Foreskin keratinocyte (primary cell): ENCODE measurements at places on chromosomes 13 and 19. TPM values are rescaled to one million over a fixed set of nuclear protein-coding genes. Genes with fewer than 3 reads are reported as not detected.

AKAP8 gene
- total RNA-seq, result 20.8 and 23.4 TPM in 2 replicates

ZNF154 gene
- 1.9 and 3.4 TPM in 2 replicates for total RNA-seq

ANGPTL8 gene
- total RNA-seq, result not detected in 2 replicates

CATSPERD gene
- not detected in 2 replicates for total RNA-seq

HIPK4 gene
- 0.07 and 0.10 TPM in 2 replicates for total RNA-seq

CYP4F8 gene
- not detected in 2 replicates for total RNA-seq

ZNF285 gene
- 2.3 and 2.7 TPM in 2 replicates for total RNA-seq
